ENCODE measurements at places on chromosomes 11 and 22.
A peak's percentile ranks its signal among the peaks of the same experiment; 100 is the strongest.

- no peak for DNase-seq
Observed at GRCh38 chr11:61010466-61011228, 39.2 kb downstream of the CD6 start.

DNA sequence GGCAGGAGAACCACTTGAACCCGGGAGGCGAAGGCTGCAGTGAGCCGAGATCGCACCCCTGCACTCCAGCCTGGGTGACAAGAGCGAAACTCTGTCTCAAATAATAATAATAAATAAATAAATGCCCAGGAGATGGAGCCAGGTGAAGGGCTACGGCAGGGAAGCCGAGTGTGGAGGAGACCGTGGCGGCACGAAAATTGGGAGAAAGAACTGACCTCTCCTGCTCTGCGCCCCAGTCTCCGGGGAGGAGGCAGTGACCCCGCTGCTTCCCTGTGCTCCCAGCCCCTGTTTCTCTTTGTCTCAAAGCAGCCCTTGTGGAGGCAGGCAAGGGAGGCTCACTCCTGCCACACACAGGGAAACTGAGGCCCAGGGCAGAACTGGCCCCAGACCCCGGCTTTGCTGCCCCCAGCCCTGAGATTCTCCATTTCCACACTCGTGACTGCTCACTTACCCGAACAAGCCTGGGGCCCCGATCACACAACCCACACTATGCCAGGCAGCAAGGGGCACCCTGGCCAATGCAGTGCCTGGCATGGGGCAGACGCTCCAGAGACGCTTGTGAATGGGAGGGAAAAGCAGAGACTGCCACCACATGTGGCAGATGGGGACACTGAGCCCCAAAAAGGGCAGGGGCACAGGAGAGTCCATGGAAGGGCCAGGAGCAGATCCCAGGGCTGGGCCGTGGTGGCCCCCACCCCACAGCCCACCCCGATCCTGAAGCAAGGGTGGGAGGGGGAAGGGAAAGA, 80.4 kb upstream of the PRR5 start:
- DNase-seq: no peak

DNA sequence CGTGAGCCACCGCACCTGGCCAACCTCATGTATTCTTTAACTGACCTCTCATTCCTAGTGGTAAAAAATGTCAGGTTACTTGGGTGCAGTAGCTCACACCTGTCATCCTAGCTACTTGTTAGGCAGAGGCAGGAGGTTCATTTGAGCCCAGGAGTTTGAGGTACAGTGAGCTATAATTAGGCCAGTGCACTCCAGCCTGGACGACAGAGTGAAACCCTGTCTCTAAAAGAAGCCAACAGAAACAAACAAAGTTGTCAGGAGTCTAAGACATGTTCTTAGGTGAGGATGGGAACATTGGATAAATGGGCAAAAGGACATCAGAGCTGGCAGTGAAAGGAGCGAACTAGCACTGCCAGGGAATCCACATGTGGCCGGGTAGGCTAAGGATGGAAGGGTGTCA, 18.1 kb downstream of the MADD start:
- no peak for DNase-seq

DNA sequence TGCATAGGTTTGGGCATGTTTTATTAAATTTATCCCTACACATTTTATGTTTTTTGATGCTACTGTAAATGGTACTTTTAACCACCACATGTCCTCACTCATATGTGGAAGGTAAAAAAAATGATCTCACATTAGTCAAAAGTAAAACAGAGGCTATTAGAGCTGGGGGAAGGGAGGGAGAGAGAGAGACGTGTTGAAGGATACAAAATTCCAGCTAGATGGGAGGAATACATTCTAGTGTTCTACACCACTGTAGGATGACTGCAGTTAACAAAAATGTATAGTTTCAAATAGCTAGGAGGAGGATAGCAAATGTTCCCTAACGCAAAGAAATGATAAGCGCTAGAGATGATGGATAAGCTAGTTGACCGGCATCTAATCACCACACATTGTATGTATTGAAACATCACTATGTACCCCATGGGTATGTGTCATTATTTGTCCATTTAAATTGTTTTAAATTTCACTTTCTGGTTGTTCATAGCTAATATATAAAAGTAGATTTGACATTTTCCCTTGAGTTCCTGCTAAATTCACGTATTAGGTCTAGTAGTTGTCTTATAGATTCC, 9.9 kb upstream of the GNB1L start:
- no peak for DNase-seq

DNA sequence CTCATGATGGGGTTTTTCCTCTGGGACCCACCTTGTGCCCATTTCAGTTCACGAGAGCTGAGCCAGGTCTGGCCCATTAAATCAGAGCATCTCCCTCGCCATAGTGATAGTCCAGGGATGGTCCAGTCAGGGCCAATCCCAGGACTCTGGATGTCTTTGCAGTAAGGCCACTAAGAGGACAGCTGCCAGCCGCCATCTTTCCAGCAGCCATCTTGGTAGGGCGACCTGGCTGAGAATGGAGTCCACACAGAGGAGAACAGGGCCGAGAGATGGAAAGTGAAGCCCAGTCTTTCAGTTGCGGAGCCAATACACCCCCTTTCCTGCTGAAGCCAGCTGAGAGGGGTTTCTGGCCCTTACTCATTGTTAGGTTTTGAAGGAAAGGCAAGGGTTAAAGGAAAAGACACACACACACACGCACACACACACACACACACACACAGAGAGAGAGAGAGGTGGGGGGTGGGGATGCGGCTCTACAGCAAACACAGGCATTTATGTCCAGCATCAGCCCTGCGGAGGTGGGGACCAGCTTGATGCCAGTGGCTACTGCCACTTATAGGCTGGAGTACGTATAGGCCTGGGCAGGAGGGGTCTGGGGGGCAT, 12.4 kb upstream of the KIAA0930 start:
- DNase-seq: no peak

- DNase-seq: no peak
Observed at GRCh38 chr11:100719809-100720221, 32.7 kb downstream of the ARHGAP42 start.

GRCh38 chr11:35066783-35067423, 72.1 kb upstream of the CD44 start:
- peak; percentile 59 for DNase-seq

DNA sequence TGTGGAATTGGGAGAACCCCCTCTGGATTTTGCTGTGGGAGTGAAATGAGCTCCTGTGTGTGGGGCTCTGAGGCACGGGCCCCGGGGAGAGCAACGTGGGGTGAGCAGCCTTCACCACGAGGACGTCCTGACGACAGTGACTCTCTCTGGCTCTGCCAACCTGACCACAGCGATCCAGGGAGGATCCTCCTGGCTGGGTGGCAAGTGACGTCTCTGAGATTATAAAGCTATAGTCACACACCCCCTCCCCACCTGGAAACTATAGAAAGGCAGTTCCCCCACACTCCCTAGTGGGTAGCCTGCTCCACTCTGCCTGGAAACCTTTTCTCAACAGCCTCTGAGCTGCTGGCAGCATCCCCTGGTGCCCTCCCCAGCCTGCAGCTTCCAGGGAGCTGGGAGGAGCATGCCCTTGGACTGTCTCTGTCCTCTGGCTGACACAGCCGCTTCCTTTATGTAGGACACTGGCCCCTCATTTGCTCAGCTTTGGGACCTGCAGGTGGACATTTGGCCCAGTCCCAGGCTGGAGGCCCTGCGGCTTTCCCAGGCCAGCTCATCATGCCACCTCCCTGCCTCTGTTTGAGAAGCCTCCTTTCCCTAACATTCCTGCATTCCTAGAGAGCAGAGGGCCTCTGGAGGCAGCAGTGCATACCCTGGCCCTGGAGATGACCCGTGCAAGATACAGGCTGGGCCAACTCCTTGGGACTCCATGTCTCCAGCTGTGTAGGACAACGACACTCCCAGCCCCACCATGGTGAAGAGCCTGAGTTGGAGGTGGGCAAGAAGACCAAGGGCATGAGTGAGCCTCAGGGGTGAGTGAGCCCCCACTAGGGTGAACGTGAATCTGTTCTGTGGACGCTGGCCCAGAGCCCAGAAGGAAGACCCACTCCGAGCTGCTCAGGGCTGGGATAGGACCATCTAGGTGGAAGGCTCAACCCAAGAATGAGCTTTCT, 314.0 kb downstream of the NTM start:
- DNase-seq: no peak

DNA sequence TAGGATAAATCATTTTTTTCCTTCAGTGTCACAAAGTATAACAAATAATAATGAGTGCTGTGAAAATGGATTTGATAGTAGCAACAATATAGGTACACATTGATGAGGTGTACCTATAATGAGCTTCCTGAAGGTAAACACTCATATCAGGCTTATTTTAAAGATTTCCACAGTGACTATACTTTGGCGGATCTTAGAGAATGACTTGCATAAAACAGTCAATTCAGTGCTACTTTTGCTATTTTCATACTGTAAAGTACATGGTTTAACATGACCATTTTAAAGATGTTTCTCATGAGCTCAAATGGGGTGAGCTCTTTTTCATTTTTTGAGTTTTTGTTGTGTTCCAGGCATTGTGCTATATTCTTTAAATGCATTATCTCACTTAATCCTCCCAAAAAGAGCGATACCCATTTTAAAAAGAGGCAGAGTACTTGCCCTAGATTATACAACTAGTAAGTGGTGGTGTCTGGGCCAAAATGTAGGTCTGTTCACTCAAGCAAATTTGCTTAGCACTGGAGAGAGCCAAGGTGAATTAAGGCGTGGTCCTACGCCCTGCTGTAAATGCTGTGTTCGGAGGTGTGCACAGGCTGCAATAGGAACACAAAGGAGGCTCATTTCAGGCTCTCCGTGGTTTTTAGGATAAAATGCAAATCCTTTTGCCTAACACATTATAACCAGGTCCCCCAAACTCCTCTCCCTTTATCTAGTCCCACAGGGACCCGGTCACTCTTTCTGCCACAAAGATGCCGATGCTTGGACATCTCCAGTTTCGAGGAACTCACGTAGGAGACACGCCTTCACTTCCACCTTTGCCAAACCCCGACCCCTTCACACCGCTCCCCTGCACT, 617 bp upstream of the ALKBH3 start:
- no peak for DNase-seq

DNA sequence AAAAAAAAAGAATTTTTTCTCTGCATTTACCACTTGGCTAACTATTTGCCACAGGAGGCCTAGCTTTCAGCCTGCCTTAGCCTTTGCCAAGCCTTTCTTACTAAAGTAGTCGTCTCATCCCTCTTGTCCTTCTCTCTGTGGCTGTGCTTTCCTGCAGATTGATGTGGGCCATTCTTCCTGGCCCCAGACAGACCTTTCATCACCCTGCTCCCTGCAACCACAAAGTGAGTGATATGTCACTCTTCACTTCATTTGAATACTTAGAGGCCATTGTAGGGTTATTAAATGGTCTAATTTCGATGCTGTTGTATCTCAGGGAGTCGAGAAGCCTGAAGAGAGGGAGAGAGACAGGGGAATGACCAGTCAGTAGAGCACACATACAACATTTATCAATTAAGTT, 37.6 kb downstream of the ART5 start:
- DNase-seq: no peak

DNA sequence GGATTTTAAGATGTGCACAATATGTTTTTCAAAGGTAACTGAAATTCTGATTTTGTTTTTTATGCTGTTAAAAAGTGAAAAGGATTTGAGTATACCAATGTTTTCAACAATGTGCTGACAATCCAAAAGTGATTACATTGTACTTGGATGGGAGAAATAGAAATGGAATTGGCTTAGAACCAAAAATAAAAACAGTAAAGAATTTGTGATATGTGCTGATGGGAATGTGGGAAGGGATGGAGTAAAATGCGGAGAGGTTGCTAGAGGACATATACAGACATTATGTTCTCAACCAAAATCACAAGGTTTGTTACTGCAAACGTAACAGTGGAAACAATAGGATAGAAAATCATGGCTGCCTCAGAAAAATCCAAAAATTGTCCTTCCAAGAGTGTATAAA, 279.3 kb upstream of the TENM4 start:
- DNase-seq: no peak

- DNase-seq: no peak
Observed at GRCh38 chr22:39278040-39278439, 33.3 kb upstream of the PDGFB start.

- DNase-seq: no peak
Observed at GRCh38 chr11:33691066-33691864, 9.4 kb downstream of the C11orf91 start.

DNA sequence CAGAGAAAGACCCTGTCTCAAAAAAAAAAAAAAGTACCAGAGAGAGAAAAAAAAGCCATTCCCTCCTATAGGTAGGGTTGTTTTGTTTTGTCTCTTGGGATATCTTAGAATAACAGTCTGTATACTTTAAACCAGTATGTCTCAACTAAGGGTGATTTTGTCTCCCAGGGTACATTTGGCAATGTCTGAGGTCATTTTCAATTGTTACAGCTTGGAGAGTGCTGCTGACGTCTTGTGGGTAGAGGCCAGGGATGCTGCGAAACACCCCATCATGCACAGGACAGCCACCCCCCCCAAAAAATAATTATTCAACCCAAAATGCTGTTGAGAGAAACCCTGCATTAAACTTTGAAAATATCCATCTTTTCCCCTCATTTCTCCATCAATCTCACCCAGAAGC, 56.1 kb upstream of the CRTAM start:
- DNase-seq: no peak

DNA sequence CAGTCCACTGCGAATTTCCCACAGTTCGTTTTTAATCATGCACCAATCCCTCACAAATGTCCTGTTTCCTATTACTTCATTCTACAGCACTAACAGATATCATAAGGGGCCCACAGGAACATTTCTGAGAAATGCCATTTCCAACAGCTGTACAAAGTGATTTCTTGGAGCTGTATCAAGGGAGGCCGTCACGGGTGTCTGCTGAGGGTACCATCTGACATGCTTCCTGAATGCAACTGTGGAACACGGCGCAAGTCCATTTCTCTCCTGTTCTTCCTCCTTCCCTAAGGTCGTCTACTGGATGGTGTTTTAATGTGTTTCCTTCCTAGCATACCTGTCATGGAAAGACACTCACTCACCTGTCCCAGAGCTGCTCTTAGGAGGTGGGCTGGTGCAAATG, 320.7 kb downstream of the LARGE1 start:
- DNase-seq: no peak

- no peak for DNase-seq
Observed at GRCh38 chr11:888310-889212, 22.0 kb downstream of the CHID1 start.

DNA sequence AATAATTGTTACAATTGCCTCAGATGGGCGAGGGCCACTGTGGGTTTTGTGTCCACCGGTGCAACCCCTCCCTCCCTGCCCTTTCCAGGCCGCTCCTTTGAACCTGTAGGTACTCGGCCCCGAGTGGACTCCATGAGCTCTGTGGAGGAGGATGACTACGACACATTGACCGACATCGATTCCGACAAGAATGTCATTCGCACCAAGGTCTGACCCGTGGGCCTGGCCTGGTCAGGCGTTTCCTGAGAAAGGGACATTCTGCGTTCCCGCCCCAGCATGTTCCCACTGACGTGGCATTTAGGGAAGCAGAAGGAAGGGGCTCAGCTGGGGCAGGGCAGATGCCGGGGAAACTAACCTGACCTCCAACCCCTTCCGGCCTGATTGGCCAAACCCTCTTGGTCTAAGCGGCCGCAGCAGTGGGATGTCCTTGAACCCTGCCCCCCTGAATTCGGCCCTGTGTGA, 10.1 kb downstream of the SIDT2 start:
- no peak for DNase-seq

- DNase-seq: no peak
Observed at GRCh38 chr11:27650988-27651387, 49.3 kb downstream of the BDNF start.

All from CD4-positive, alpha-beta T cell treated with Interferon alpha-2 for 1 hour (primary cell).